T-helper 17 cell (primary cell): ENCODE measurements at places on chromosomes 6 and 20.

DNA sequence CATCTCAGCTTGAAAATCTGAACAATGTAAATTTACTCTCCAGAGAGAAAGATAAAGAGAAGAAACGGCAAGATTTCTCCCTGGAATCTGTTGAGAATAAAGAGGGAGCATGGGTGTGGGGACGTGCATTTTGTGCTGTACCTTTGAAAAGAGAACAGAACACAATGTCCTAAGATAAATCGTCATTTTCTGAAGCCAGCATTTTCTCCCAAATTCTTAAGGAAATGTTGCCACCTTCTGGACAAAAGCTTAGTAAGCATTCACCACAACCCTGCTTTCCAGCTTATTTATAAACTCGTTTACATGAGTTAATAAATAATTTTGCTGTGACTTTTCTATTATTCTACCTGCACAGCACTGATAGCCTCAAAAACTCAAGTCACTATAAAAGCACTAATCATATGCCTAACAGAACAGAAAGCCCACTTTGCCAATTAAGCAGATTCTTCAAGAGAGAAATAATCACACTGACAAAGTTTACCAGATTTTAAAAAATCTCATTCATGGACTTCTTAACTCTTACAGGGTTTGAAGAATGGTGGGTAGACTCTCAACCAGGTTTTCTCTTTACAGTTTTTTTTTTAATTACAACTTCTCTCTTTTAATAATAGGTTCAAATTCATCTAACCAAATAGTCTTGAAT, 155.8 kb downstream of the MBOAT1 start:
- no peak for DNase-seq

- no peak for DNase-seq
Observed at GRCh38 chr6:6788394-6789032, 200.0 kb downstream of the LY86 start.

DNA sequence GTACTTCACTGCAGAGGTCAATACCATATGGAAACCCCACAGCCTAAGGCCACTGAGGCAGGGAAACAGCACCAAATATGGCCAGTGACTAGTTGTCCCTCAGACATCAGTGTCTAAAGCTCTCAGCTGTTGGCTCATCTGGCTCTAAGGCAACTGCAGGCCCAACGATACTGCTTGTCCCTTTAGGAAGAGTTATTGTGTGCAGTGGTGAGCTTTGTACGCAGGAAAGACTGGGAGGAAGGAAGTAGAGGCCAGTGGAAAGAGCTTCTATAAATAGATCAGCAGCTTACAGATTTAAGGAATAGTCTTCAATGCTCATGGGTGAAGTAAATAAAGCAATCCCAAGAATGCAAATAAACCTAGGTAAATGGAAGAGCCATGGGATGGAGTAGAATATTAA, 29.3 kb downstream of the DNAAF9 start:
- no peak for DNase-seq

GRCh38 chr6:73733791-73734190, 37.8 kb downstream of the CD109 start:
- DNase-seq = no peak

DNA sequence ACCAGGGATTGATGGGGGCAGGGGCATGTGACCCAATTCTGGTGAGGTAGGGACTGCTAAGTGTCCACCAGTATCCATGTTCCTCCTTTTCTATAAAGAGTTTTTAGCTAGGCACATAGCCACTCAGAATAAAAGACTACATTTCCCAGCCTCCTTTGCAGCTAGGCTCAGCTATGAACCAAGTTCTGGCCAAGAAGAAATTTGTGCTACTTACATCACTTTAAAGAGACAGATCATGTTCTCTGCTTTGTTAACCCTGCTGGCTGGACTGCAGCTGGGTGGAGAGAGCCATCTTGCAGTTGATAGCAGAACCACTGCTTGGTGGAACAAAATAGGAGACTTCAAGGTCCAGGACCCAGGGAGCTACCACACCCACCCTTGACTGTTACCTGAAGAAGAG, 5.3 kb upstream of the CCM2L start:
- no peak for DNase-seq

- DNase-seq = no peak
Observed at GRCh38 chr6:27280540-27281000, 31.5 kb downstream of the POM121L2 start.

- no peak for DNase-seq
Observed at GRCh38 chr6:22145376-22145775, 151.5 kb downstream of the PRL start.

DNA sequence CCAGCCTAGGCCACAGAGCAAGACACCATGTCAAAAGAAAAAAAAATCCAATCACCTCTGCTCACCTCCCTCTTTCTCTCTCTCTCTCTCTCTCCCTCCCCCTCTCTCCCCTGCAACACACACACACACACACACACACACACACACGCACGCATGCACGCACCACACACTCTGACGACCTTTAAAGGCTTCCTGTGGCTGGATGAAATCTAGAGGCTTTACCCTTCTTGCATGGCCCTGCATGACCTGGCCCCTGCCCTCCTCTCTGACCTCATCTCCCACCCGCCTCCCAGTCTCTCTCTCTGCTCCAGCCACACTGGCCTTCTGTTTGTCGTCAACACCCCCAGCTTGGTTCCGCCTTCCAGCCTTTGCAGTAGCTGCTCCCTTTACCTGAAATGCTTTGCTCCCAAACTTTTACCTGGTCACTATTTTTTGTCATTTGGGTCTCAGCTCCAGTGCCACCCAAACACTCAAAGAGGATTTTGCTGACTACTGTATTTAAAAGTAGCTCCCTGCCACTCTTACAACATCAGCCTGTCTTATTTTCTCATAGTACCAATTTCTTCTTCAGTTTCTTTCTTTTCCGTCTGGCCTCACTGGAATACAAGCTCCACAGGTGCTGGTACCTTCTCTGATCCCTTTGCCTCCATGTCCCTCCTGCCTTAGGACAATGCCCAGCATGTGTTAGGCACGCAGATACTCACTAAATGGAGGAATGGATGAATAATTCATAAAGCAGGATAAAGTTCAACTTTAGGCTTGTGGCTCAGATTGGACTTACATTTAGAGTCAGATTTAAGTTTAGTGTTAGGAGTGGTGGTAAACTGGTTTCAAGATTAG, 4.3 kb upstream of the LTA start:
- no peak for DNase-seq

DNA sequence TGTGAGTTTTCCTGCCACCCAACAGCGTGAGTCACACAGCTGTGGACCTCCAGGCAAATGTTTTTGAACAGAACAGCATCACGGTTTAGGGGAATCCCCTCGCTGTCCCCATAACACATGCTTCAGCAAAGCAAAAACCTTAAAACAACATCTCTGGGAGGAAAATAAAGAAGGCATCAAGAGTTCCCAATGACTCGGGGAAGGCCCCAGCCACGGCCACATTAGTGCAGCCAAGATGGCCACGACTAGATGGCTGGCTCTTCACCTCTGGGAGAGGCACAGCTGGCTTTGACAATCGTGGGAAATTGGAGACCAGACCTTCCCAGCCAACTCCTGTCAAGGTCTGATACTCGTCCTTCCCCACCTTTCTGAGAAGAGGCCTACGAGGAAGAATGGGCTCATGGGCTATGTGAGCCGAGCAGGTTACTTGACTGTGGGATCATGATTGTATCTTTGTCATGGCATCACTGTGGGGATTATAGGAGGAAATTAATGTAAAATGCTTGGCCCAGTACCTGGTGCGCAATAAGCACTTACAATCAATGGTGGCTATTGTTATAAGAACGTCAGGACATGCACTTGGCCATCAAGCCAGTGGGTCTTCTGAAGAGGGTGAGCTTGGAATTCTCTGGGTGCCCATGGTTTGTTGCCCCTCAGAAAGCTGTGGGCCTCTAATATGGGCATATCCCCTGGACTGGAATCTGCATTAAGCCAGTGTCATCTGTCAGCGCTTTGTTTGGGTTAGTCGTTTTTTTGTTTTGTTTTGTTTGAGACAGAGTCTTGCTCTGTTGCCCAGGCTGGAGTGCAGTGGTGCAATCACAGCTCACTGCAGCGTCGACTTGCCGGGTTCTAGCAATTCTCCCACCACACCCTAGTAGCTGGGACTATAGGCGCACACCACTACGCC, 43.6 kb downstream of the FGD2 start:
- peak; percentile 42 for DNase-seq

- no peak for DNase-seq
Observed at GRCh38 chr6:135054226-135054568, 425 bp downstream of the HBS1L start.

DNA sequence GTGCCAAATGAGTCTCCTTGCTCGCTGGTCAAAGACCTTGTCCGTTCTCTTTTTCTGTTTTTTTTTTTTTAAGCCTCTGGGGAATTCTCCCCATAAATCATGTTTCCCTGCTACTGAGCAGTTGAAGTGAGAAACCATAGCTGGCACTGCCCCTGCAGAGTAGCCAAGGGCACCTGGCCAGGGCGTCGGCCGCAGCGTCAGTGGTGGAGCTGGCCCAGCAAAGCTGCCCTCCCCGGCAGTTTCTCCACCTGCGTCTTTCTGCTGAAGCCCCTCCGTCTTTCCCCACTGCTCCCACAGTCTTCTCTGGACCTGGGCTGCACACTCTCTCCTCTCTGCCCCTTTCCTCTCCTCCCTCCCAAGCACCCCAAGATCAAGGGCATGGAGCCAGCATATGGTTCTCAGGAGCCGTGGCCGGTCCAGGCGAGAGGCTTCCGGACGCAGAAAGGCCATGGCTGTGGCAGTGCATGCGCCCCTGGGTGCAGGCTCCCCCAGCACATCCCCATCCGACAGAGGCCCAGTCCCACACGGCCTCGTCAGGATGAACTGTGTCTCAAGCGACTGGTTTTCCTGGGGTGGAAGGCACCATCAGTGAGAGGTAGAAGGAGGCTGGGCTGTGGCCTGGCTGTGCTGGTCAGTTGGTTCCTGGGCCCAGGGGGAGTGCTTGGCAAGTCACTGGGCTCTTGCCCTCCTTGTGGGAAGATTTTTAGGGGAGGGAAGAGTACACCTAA, 218.1 kb downstream of the ERMARD start:
- DNase-seq = no peak

DNA sequence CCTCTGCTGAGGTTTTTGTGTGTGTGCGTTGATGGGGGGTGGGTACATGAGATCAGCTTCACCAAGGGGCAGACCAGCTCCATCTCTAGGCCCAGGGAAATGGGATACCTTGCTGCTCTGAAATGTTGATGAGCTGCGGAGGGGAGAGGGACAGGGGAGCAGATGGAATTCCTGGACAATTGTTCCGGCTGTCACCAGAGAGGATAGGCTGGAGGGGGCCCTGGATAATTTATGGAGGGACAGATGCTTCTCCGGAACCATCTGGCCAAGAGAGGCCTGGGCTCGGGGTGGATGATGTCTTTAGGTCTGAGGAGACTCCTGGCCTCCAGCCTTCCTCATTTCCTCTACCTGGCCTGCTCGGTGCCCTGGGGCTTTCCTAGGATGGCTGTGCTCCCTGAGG, 1.9 kb upstream of the TJAP1 start:
- DNase-seq = no peak

DNA sequence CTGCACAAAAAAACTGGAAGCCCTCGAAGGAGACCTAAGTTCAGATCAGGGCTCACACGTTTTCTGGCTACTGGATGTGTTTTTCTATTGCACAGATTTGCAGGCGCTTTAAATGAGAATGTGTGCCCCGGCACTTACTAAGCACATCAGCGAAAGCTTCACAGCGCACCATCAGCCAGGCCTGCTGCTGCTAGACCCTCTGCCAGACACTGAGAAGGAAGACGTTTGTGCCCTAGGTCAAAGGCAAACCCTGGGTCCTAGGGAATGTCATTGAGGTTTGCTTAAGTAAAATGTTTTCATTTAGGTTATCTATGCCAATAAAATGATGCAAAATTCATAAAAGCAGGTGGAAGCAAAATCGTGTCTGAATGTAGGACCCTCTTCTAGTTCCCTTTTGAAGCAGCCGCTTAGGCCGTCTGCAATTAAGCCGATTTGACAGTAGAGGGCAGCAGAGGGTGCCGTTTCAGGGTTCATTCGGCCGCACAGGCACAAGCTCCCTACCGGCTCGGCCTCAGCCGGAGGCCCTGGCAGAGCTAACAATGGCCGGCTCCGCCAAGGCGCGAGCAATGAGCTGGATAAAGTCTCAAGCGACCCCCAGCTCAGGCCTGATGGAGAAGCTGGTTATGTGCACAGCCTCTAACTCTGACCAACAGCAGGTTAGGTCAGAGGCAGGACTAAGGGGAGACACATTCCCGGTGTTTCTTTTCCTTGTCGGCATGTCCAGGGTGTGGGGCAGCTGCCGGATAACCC, 107.2 kb upstream of the FOXA2 start:
- no peak for DNase-seq

DNA sequence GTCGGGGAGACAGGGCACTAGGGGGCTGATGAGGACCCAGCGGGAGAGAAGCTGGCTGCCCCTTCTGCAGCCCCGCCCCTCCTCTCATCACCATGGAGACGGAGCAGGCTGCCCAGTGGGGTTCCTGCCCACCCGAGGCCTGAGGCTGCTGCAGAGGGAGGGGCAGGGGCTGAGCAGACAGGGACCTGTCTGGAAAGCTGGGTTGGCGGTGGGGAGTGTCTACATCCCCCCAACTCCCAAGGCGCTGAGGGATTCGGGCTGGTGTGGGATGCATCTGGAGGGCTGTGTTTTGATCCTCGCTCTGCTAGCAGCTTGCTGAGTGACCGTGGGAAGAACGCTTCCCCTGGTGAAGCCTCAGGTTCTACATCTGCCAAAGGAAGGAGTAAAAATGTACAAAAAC, 1.2 kb upstream of the BPI start:
- DNase-seq = no peak

DNA sequence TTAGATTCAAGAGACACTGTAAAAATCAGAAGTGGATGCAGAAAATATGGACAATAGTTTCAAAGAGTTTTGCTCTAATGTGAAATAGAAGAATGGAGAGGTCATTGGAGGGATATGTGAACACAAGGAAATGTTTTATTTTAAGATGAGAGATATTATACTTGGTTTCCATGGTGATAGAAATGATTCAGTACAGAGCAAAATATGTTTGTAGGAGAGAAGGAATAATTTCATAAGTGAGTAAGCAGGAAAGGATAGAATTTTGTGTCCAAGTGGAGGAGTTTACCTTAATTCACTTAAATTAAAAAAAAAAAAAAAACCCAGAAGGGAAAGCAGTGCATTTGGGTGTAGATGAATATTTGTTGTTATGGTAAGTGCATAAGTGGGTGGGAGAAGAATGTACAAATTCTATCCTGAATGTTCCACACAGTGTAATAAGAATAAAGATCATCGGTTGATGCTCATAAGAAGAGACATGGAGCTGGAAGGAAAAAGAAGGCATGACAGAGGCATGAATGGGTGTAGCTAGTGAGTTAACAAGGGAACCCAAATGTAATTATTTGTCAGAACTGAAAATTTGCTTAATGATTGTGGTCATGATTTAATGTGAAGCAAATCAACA, 688.9 kb upstream of the GJE1 start:
- DNase-seq = no peak

DNA sequence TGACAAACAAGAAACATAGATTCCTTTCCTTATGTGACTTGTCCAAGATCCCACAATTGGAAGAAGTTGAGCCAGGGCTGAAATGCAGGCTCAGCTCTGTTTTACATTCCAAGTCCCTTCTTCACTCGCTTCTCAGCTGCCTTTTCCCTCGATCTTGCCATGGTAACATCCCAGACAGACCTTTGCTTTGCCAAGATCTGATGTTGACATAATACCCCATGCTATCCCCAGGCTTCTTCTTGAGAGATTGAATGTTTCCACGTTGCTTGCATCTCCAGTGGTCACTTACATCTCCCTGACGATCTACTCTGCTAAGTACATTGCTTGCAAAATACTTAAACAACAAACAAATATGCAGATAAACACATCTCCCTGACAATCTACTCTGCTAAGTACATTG, 63.5 kb downstream of the TBXT start:
- no peak for DNase-seq

GRCh38 chr6:4055420-4056041, 23.4 kb downstream of the FAM217A start:
- DNase-seq = no peak

GRCh38 chr20:43658723-43659419, 8.0 kb upstream of the MYBL2 start:
- no peak for DNase-seq
